ENCODE measurements at places on chromosomes 3 and 15.
A peak's percentile ranks its signal among the peaks of the same experiment; 100 is the strongest.

- no peak for DNase-seq
Measured at GRCh38 chr15:74621936-74622335, 6.3 kb downstream of the CLK3 start.

DNA sequence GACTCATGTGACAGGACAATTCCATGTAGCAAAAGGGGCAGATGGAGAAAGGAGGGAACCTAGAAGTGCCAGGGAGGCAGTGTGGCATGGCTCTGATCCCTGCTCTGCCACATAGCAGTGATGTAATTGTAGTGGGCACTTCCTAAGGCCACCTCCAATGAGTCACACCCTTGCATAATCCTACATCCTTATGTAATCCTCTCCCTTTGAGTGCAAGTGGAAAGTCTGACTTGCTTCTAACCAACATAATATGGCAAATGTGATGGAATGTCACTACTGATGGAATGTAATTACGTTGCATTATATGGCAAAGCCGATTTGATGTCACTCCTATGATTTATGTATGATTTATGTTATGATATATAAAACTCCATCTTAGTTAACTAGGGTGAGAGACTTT lies 72.9 kb upstream of the ATP2C1 start:
- peak; percentile 14 for DNase-seq

DNA sequence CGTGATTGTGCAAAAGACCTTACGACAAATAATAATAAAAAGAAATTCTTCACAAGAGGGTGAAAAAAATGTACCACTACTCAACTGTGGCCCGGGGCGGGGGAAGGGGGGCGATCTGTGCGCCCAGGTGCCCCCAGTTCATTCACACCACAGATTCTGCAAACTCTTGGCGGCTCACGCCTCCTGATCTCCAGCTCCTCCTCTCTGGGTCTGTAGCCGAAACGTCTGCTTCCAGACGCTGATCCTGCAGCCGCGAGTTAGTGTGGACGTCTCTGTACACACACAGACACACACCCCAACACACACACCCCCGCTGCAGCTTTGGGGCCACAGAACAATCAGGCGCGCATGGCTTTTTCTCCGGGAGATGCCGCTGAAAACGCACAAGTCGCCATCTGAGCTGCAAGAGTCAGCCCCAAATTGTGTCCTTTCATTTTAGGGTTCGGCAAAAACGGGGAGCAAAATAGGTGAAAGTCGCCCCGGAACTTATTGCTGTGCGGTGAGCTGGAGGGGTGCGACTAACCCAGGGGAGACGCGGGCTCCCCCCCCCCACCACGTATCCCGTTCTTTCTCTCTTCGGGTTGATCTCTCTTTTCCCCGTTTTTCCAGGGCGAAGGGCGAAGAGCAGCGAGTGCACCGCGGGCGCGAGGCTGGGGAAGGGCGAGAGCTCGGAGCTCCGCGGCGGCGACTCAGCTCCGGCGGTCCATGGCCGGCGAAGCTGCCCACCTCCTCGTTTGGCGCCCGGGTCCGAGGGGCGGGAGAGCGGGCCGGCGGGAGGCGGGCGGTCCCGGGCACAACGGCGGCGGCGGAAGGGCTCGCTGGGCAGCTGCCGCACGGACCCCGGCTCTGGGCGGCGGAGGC lies 505 bp upstream of the WNT5A start:
- no peak for DNase-seq

- no peak for DNase-seq
Measured at GRCh38 chr3:52350981-52351761, 35.1 kb downstream of the DNAH1 start.

DNA sequence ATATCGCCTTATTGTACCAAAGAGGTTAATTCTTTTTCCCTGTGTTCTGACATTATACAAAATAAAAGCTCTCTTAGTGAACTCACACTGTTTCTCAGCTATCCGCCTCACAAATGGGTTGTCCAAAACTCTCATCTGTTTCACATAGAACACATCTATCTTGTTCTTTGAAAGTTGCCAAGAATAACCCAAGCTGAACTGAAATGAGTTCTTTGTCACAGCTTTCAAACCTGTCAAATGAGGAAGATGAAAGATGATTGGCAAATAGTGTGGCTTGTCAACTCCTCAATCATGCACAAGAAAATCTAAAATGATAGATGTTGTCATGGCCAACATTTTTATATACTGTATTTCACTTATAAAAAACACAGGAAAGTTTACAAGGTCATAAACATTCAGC lies 168.1 kb upstream of the OSTN start:
- no peak for DNase-seq

- no peak for DNase-seq
Measured at GRCh38 chr15:26421065-26421464, 351.8 kb downstream of the GABRB3 start.

DNA sequence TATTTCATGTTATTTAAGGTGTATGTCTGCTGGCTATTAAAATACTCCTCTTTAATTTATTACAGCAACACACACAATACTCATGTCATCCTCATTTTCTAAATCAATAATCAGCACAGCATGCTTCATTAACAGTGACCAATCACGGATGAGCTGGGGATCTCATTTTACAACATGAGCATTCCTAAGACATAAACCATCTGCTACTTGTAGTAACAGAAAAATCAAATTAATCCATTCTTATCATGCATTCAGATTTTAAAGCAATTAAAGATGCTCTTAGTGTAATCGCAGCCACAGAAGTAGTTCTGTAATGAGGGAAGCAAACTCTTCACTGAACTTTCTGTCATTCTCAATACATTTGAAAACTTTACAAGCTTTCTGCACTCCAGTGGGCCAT lies 191.1 kb downstream of the TBC1D5 start:
- no peak for DNase-seq

GRCh38 chr3:124428372-124429128 lies 301.7 kb upstream of the UMPS start:
- peak; percentile 31 for DNase-seq

DNA sequence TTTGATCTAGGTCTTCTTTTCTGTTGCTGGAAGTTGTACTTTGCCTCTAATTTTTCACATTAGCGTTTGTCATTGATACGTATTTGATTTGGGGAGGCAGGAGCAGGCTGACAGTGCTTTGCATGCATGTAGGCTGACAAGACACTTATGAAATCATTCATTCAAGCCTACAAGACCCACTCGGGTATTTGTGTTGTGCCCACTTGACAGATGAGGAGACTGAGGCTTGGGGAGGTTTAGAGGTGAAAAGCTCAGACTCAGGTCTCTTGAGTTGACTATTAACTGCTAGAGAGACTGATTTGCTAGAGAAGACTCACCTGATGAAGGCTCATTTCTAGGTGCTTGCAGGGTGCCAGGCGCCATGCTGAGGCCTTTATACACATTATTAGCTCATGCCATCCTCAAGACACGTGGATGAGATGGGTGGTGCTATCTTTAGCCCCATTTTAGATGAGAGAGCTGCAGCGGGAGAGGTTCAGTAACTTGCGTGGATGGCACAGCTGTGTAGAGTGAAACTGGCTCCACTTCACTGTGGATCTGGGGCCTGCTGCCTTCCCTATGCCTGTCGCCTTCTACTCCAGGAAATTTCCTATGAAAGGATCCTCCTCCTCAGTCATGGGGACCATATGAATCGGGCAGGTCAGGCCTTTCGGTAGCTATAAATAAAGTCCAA lies 192.7 kb downstream of the ITPR1 start:
- no peak for DNase-seq

DNA sequence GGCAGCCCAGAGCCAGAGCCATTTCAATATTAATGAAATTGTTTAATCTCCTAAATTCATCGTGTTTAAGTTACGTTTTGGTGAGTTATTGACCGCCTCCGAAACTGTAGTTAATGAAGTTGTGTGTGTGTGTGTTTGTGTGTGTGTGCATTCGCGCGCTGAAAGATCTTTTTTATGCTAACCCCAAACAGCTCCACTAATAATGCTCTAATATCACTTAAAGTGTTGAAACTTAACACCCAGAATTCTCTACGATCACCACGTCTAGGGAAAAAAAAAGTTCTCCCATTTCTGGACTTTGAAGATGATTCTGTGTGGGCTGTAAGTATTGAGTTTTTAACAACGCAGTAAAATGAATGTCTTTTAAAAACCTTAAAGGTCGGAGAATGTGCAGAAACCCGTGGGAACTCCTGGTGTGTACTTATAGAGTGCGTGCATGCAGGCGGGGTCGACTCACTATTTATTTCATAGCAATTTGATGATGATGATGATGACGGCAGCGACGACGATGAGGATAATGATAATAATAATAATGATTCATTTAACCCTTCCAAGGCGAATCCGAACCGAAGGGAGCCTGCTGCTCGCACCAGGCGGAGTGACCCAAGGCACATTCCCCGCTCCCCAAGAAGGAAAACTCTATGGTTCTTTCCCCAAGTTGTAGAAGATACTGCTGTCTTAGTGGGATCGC lies 1.4 kb upstream of the FOXB1 start:
- no peak for DNase-seq

GRCh38 chr15:69074843-69075224 lies 60.3 kb downstream of the NOX5 start:
- DNase-seq, result no peak

- peak; percentile 2 for DNase-seq
Measured at GRCh38 chr3:182294256-182294655, 499.0 kb upstream of the ATP11B start.

- DNase-seq, result no peak
Measured at GRCh38 chr15:33915571-33916407, 52.5 kb upstream of the CHRM5 start.

GRCh38 chr3:50242851-50243542 lies 7.0 kb downstream of the GNAI2 start:
- DNase-seq, result no peak

GRCh38 chr3:177674186-177674585 lies 476.9 kb upstream of the TBL1XR1 start:
- DNase-seq, result no peak

- DNase-seq, result no peak
Measured at GRCh38 chr15:59699810-59700431, 10.8 kb upstream of the BNIP2 start.

GRCh38 chr3:88149101-88149508 lies 654 bp upstream of the C3orf38 start:
- peak; percentile 13 for DNase-seq

- DNase-seq, result no peak
Measured at GRCh38 chr3:62727981-62728380, 147.2 kb downstream of the CADPS start.

DNA sequence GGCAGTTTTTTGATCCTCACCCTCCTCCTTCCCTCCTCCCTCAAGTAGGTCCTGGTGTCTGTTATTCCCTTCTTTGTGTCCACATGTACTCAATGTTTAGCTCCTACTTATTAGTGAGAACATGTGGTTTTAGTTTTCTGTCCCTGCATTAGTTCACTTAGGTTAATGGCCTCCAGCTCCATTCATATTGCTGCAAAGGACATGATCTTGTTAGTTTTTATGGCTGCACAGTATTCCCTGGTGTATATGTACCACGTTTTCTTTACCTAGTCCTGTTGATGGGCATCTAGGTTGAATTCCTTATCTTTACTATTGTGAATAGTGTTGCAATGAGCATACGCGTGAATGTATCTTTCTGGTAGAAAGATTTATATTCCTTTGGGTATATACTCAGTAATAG lies 61.7 kb upstream of the FGF7 start:
- DNase-seq, result no peak

DNA sequence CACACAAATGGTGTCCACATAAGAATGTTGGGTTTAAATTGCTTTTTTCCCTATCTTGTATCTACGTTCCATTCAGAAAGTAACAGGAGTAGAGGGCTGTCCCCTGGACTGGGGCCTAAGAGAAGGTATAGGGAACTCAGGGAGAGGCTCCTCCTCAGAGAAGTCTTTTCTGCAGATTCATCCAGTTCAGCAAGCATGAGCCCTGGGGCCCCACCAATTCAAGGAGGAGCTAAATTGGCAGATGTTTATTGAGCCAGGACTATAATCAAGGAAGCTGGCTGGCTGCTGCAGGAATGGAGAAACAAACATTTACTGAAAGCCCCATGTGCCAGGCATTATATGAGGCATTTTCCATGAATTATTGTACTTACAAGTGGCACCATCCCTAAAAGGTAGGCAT lies 22.1 kb upstream of the LARS2 start:
- no peak for DNase-seq

DNA sequence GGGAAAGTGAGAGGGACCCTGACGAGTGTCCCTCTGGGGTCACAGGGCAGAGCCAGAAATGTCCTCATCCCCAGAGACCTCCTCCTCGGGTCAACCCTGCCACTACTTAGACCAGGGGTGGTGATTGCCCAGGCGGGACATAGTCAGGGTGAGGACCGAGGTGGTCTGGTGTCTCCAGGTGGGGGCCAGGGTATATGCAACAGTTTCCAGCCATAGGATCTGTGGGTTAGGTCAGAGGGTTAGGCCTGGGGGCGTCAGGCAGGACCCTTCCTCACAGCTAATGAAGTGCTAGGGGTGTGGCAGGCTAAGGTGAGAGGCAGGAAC lies 22.3 kb upstream of the FBLN2 start:
- no peak for DNase-seq

GRCh38 chr15:87527416-87527815 lies 729.1 kb downstream of the NTRK3 start:
- peak; percentile 9 for DNase-seq

GRCh38 chr3:59180006-59180405 lies 130.2 kb upstream of the CFAP20DC start:
- DNase-seq, result no peak

- no peak for DNase-seq
Measured at GRCh38 chr3:45330510-45331295, 57.7 kb upstream of the LARS2 start.

- DNase-seq, result no peak
Measured at GRCh38 chr3:31065765-31066164, 171.3 kb upstream of the GADL1 start.

DNA sequence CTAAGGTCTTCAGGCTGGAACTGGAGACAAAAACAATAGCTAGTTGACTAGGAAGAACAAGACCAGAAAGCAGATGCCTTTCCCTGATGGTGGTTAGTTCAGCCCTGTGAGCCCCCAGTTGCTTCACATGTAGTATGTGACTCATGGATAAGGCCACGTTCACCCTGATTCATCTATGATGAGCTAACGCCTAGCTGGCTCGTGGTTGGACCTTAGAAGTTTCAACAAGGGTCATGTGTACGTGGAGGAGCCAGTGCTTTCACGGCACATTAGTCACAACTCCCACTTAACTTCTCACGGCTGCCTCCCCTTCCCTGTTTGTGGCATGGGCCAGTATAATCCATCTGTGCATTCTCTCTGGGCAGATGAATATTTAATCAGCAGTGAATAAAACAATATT lies 20.6 kb downstream of the COL8A1 start:
- DNase-seq, result peak; percentile 41

DNA sequence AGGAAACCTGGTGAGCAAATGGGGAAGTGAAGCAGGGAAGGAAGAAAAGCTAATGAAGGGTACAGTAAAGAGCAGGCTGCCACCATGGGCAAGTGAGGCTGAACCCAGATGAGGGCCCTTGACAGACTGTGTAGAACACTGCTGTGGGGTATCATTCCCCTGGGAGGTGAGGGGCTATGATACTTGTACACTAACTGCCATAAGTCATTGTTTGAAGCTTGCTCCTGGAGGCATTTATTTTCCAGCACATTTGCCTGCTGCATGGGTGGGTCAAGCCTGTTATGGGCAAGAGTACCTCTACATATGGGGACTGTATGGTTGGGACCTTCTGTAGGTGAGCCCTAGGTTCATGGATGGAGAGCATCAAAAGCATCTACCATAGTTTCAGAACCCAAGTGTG lies 57.4 kb downstream of the POMGNT2 start:
- DNase-seq, result no peak

All from HTR-8/SVneo (cell line).